Omental fat pad (tissue), 4 donors: ENCODE measurements at places on chromosomes 16 and 17. TPM values are rescaled to one million over a fixed set of nuclear protein-coding genes. Genes with fewer than 3 reads are reported as not detected.

DNA sequence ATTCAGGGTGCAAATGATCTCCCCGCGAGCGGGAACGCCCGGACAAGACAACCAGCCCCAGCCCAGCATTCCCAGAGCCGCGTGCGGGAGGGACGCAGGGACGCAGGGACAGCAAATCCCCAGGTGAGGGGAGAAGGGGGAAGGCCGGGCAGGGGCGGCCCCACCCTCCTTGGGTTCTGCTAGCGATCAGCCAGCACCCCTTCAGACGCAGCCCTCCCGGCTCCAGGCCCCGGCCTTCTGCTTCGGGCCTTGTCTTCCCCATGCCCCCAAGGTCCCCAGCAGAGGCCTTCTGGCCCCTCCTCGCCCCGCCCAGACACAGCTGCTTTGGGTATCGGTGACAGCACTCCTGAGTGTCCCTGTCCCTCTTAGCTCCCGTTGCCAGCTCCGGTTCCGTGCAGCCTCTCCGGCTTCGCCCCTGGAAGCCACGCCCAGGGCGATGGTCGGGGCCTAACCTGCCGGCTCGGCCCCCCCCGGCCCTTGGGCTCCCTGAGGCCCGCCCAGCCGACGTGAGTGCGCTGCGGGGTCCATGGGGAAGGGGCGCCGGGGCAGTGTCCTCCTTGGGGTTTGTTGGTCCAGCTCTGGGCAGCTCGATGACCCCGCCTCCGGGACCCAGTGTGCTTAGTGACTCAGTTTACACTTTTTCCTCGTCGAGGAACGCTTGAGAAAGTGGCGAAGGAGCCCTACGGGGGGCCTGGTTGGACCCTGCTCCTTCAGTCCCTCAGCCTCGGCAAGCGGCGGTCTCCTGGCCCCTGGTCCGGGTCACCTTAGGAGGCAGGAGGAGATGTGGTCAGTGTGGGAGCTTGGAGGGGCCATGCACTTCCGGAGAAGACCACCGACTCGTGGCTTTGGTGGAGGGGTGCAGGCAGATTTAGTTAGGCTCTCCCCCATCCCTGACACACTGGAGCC is 50.5 kb upstream of the AMZ2 start:
- no peak for DNase-seq

DNA sequence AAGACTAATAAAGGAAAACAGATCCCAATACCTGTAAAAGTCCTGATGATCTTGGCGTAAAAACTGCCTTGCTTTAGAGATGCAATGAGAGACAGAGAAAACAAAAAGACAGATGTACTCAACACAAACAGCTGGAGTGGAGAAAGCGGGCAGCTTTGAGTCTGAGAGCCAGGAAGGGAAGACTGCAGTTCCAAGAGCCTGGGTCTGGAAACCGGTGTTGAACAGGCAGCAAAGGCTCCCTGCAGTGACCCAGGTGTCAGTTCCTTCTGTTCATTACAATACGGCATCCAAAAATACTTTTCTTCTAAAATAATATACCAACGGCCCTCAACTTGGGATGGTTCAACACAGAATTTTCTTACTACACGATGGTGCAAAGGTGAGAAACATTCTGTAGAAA is 29.6 kb downstream of the VPS53 start:
- no peak for DNase-seq

- no peak for DNase-seq
These were observed at the start of gene WNK4 for GRCh38 chr17:42779936-42780850. TSS of gene WNK4 (plus strand) at chr17:42780610. CDS start at chr17:42780699, 89 bp downstream.

Gene CDYL2
- total RNA-seq = 7.0 TPM

GRCh38 chr17:2532146-2532720 is 20.5 kb upstream of the METTL16 start:
- DNase-seq = no peak

DNA sequence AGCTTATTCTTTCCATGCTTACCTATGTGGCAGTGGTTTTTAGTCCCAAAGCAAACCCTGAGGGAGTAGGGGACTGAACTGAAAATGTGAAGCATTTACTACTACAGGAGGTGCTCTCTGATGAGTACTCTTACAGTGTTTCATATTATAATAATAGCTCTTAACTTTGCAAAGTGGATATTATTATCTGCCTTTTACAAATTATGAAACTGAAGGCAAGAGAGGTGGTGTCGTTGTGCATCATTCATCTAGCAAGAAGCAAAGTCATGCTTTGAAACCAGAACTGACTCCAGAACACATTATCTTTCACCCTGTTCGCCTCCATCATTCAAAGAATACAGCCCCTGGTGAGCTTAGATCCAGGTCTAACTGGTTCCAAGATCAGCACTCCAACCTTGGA is 8.2 kb upstream of the KCNH6 start:
- DNase-seq = no peak

Gene SPN
- 0.46 TPM for total RNA-seq

Gene NPIPB13
- 7.1 TPM for total RNA-seq

Gene ABHD15
- 55.2 TPM for total RNA-seq

DNA sequence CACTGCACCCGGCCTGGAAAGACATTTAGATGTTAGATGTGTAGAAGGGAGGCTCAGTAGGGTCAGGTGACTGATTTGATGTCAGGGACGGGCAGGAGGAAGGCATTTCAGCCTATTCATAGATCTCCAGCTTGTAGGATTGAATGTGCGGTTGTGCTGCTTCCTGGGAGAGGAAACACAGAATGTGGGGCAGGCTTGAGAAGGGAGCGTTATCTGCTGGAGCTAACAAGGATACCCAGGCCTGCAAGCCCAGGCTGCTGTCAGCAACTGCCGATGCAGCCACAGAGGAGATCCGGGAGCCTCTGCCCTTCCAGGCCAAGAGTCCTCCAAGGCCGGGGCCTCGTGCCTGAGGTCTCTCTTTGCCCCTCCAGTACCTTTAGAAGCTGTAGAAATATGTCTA is 205.6 kb downstream of the SPECC1 start:
- no peak for DNase-seq

GRCh38 chr16:69793526-69793925 is 31.4 kb downstream of the WWP2 start:
- DNase-seq = no peak

Gene ETV4
- total RNA-seq = not detected

DNA sequence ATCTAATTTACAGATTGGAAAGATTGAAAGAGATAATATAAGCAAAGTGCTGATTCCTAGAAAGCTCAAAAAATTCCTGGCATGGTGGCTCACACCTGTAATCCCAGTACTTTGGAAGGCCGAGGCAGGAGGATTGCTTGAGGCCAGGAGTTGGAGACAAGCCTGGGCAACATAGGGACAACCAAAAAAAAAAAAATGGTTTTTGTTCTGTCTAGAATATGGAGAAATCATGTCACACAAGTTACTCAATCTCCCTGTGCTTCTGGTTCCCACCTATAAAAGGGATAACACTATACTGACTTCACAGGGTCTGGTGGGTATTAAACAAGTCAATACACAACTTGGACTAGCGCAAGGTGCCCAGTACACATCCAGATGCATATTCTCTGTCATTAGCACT is 18.4 kb downstream of the ARHGAP17 start:
- DNase-seq = no peak

DNA sequence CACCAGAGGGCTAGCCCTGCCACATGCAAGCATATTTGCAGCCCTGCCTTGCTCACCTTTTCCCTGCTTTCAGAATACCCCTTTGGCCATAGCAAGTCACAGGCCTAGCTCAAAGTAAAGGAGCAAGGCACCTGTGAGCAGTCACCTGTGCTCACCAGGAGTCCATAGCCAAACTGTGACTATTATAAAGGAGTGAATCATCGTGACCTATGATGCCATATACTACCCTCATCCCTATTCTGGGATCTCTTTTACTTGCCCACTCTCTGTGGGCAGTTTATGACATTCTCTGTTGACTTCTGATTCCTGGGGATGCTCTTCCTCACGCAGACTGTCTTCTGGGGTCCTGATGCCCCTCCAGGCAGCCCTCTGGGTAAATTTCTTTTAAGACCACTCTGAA is 200.5 kb upstream of the NLRP1 start:
- DNase-seq = no peak

DNA sequence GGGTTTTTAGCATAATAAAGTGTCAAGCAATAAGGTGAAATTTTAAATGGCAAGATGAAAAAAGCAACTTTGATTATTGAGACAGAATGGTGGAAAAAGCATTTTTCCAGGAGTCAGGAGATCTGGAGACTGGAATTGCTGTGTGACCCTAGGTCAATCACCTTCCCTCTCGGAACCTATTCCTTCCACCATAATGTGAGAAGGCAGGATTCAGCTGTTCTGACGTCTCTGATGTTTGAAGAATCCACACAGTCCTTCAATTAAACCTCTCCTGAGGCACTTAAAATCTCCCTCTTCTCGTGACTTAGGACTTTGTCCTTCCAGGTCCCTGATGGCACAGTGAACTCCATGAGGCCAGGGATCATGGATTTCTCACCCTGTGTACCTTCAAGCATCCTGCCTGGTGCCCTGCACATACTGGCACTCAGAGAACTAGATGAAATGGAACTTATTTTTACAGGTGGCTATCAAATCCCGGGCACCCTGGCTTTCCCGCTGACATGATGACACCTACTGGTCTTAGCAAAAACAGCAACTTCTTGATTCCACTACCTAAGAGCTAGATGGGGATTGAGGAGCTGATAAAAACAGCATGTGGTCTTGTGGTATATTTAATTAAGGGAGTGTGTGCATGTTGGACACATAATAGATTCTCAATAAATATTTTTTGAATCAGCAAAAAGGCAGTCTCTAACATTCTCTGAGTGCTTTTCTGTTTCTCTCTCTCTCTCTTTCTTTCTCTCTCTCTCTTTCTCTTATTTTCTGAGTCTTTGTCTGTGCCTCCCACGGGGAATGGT is 2.3 kb upstream of the CCDC182 start:
- no peak for DNase-seq

GRCh38 chr17:9932491-9932890 is 27.4 kb upstream of the RCVRN start:
- DNase-seq = no peak

GRCh38 chr17:8894202-8894671 is 26.8 kb upstream of the PIK3R6 start:
- DNase-seq = no peak

DNA sequence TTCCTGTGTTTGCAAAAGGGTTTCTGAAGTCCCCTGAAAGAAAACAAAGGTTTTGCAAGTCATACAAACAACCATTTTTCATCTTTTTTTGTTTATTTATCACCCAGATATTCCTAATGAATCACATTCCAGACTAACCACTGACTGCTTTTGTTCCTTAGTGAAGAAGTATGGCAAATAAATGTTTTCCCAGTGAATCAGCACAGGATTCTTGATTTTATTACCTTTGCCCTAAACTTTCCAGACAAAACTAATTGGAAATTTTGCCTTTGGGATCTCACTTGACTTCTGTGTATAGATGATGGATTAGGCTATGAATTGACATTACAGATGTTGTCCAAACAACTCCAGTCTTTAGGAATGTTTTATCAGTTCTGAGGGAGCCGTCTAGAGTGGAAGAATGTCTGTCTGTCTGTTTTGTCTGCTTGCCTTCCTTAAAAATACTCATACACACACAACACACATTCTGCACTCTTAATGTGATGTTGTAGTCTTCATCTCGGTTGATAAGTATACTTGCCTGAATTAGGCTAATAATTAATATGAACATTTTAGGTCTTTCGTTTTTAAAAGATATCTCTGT is 48.9 kb downstream of the VMP1 start:
- DNase-seq = no peak

Gene PRSS27
- total RNA-seq = 1.2 TPM

Gene HOXB8
- 5.7 TPM for total RNA-seq

- DNase-seq = no peak
These were observed 18.3 kb upstream of the ADCY7 start for GRCh38 chr16:50247906-50248608.

GRCh38 chr17:19744922-19745757 is 3.0 kb downstream of the ALDH3A1 start:
- peak; percentile 94 for DNase-seq

DNA sequence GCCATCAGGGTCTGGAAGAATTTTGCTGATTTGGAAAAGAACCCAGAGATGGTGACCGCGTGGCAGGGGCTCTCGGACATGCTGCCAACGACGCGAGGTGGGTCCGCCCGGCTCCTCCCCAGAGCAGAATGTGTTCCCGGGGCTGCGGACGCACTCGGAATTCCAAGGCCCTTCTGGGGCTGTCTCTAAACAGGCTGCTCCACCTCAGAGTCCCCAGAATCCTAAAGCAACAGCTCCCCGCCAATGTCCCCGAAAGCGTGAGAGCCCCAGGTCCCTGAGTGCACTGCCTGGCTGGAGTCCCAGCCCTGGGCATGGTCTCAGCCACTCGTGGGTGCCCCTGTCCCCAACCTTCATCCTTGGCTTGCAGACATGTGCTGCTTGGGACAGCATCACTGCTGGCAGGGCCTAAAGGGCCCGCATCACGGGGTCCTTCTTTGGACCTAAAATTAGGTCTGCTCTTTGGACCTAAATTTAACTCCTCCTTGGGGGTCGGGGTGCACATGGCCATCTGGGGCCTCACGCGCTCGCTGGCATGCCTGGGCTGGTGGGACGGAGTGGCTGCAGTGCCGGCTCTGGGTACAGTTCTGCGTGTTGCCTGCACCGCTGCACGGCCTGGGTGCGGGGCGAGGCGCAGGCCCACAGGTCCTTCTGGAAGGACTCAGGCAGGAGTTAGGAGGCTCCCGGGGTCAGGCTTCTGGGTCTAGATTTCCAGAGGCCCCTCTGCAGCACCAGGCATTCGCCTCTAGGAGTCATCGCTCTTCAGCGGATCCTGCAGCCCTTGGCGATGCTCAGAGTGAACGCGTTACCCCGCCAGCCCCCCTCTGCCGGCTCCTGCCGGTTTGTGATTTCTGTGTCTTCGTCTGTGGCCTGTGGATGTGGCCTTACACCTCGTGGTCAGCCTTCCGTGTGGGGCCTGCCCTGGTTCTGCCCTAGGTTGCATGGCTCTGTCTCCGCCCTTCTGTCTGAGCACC is 41.9 kb upstream of the CHMP6 start:
- peak; percentile 17 for DNase-seq

Gene ABCC11
- total RNA-seq = 0.38 TPM

DNA sequence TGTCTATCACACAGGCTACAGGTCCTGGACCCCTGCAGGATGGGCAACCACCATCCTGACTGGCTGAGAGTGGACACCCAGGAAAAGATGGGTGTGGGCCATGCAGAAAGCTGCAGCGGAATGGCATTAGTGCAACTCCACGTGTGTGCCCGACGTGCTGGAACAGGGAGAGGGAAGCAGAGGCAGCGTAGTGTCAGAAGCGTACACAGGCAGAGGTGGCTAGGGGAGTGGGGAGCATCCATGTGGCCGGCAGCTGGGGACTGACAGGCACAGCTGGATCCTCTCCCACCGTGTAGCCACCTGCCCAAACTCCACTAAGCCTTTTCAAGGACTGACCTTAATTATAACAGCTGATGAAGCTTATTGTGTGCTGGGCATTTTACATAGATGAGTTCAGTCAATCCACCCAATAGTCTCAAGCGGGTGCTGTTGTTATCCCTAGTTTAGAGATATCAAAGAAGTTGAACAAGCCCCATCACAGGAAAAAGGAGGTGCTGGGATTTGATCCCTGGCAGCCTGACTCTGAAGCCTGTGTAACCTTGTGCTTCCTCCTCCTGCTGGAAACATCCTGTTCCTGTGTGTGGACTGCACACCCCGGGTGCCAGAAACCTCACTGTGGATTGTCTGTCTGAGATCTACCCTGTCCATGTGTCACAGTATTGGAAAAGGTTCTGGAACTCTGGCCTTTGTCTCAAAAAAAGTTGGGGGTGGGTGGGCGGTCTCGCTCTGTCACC is 114.0 kb downstream of the PRKCA start:
- DNase-seq = no peak
